ENCODE measurements at places on chromosomes 5 and 9.

DNA sequence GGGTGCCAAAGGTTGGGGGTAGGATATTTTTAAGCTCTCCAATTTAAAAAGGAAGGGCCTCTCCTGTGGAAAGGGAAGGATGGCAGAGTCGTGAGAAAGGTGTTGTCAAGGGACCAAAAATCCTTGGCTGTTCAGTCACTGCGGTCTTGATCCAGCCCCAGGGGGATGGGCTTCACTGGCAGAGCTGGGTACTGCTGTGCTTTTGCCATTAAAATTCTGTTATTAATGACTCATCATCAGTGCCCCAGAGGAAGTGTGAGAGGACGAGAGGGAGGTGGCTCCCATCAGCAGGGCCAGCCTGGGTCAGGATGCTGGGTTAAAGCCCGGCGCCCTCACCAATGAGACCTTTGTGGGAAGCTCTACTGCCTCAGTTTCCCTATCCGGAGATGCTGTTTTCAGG is 16.7 kb downstream of the PCDH12 start:
- no peak for DNase-seq

GRCh38 chr5:79229357-79230174 is 6.4 kb upstream of the JMY start:
- DNase-seq, result no peak

GRCh38 chr9:98391406-98391805 is 136.0 kb upstream of the TBC1D2 start:
- no peak for DNase-seq

DNA sequence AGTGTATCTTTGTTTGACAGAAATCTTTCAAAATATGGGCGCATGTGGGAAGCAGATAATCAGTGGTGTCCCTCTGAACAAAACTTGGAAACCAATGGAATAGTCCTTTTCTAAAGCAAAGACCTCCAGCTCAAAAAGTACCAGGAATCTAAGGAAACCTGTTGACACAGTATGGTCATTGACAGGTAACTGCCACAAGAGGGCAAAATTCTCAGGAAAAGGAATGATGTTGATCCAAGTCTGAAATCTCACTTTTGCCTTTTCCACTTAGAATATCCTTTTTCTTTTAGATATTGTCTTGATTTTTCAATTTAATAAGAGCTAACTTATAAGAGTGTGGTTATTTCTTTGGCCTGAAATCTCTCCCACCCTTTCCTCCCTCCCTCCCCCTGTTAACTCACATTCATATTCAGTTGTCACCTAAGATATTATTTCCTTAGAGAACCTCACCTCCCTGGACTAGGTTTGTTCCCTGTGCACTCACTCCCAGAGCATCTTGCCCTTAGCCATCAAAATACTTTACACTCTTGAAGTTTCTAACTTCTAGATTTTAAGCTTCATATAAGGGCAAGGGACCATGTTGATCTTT is 59.0 kb upstream of the BARX1 start:
- no peak for DNase-seq

- no peak for DNase-seq
Measured at GRCh38 chr5:125926172-125926571, 497.0 kb upstream of the GRAMD2B start.

GRCh38 chr5:71891856-71892255 is 172.8 kb downstream of the CARTPT start:
- DNase-seq, result no peak

DNA sequence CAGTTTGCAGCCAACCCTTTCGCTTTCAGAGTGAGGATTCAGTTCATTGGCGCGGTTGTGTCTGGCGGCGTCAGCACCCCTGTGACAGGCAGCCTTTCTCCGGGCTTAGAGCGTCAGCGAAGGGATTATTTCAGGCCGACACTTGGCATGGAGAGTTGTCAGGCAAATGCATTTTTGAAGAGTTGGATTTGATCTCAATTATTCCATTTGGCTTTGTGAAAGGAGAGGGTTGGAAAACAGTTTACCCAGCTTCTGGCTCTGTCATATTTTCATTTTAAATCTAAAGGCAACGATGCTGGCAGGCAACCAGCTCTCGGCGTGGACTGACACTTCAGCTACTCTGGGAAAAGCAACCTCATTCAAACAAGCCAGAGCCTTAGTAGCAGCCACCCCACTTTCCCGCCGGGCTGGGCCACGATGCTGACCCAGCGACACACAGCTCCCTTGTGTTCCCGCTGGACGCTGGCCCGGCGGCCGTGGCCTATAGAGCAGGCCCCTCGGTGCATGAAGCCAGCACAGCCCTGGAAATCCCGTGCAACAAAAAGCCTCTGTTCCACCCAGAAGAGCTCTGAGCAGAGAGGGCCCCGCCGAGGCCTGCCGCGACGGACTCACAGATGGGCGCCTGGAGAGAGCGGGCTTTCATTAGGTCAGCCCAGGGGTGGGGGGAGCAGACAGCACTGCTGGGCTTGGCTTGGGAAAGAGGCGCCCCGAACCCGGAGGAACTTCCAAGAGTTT is 28.9 kb upstream of the LPCAT1 start:
- no peak for DNase-seq

DNA sequence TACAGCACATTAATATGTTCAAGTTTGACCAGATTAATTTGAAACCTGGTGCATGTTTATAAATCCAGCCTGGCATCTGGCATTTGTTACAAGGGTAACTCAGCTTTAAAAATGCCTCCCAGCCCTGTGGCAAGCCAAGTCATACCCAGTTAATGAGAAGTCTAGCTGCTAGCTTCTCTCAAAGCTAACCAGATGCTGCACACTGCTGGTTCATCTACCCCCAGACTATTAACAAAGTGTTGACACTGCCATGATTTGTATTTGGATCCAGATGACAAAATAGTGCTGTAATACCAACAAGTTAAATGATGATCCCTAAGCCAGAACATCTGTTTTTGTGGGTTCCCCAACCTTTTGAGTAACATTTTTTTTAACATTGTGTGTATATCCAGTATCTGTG is 573.7 kb upstream of the DAB2 start:
- DNase-seq, result no peak

DNA sequence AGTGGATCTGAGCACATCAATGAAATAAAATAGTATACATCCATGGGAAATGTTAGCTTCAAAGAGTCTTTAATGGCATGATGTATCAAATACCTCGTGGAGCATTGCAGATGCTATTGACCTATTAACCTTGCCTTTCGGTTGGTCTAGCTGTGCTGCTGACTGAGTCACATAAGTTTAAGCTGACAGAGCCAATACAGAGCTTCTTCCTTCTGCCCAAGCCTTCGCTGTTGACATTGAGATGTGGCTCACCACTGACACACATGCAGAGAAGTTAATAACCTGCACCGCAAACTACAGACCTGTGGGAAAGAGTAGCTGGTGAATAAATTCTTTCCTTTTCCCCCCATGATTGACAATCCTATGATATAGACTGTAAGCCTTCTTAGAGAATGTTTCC is 78.2 kb downstream of the LURAP1L start:
- no peak for DNase-seq

- no peak for DNase-seq
Measured at GRCh38 chr5:124599028-124599973, 147.1 kb downstream of the ZNF608 start.

- DNase-seq, result no peak
Measured at GRCh38 chr5:77644371-77645157, 6.1 kb upstream of the OTP start.

DNA sequence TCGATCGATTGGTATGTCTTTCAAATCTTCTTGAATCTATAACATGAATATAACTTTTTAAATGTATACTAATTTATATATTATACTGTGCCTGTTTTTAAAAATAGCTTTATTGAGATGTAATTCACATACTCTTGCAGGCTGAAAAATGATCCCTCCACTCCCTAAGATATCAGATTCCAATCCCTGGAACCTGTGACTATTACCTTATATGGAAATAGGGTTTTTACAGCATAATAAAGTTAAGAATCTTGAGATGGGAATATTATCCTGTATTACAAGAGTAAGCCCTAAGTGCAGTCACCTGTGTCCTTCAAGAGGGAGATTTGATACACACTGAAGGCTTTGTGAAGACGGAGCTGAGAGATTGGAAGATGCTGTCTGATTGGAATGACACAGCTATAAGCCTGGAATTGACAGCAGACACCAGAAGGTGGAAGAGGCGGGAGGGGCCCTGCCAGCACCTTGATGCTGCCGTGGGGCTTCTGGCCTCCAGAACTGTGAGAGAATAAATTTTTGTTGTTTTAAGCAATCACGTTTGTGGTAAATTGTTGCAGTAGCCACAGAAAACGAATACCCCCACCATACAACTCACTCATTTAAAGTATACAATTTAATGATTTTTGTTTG is 161.3 kb downstream of the RMI1 start:
- no peak for DNase-seq

All from ascending aorta (tissue), 2 donors.